ENCODE measurements at places on chromosomes 5 and 9.

GRCh38 chr5:77644371-77645157 is 6.1 kb upstream of the OTP start:
- no peak for DNase-seq

- DNase-seq = no peak
Observed at GRCh38 chr5:178781936-178782335, 51.5 kb upstream of the ZNF354A start.

GRCh38 chr5:110105692-110106091 is 416.0 kb downstream of the MAN2A1 start:
- no peak for DNase-seq

DNA sequence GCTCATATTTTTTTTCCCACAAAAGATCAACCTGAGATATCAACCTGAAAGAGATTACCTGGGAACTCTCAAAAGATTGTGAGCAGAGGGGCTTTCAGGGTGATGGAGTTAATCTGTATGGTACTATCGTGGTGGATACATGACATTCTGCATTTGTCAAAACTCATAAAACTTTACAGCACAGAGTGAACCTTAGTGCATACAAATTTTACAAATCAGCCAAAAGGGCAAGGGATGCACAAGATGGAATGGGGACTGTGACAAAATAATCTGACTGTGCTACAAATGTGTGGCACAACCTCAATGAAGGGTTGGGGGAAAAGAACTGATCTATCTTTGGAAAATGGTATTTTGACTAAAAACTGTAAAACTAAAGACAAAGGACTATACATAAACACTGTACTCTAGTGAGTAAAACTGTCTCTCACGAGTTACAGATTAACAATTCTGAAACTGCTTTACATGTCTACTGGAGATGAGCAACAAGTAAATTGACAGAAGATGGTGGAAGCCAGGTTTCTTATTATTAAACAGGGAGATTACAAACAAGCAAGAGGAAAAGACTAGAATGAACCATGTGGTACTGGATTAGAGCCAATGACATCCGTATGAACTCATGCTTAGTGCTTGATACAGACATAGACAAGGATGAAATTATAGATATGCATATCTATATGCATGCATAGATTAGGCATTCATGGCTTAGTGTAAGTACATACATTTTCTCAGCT is 24.8 kb upstream of the RLN1 start:
- DNase-seq = no peak

- no peak for DNase-seq
Observed at GRCh38 chr5:157232706-157233105, 33.2 kb upstream of the CYFIP2 start.

GRCh38 chr5:59351076-59351794 is 542.3 kb downstream of the PDE4D start:
- no peak for DNase-seq

DNA sequence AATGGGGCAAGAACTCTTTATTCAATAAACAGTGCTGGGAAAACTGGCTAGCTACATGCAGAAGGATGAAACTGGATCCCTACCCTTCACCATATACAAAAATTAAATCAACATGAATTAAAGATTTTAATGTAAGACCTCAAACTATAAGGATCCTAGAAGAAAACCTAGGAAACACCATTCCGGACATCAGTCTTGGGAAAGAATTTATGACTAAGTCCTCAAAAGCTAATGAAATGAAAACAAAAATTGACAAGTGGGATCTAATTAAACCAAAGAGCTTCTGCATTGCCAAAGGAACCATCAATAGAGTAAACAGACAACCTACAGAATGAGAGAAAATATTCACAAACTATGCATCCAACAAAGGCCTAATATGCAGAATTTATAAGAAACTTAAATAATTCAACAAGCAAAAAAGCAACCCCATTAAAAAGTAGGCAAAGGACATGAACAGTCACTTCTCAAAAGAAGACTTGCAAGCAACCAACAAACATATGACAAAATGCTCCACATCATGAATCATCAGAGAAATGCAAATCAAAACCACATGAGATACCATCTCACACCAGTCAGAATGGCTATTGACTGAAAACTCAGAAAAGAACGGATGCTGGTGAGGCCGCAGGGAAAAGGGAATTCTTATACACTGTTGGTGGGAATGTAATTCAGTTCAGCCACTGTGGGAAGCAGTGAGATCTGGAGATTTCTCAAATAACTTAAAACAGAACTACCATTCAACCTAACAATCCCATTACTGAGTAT is 104.3 kb upstream of the MAP3K1 start:
- peak; percentile 16 for DNase-seq

GRCh38 chr9:3736161-3736560 is 210.4 kb upstream of the RFX3 start:
- DNase-seq = no peak

- no peak for DNase-seq
Observed at GRCh38 chr5:180136630-180137381, 65.2 kb upstream of the RNF130 start.

DNA sequence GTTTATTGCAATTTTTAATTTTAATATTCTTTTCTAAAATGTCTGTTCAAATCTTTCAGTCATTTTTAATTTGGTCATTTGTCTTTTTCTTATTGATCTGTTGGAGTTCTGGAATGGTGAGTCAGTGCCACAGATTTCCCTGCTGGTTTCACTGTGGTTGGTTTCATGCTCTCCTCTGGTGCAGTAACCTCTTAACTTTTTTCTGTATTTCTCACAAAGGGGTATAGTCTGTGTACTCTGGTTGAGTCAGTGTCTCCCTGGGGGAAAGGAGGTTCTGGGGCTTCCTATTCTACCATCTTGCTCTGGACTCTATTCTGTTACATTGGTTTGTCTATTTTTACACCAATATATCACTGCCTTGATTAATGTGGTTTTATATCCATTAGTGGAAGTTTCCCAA is 178.8 kb downstream of the CSNK1G3 start:
- DNase-seq = no peak

- DNase-seq = no peak
Observed at GRCh38 chr9:26949637-26950069, 2.6 kb upstream of the PLAA start.

GRCh38 chr5:170440771-170441392 is 51.7 kb upstream of the KCNMB1 start:
- no peak for DNase-seq

DNA sequence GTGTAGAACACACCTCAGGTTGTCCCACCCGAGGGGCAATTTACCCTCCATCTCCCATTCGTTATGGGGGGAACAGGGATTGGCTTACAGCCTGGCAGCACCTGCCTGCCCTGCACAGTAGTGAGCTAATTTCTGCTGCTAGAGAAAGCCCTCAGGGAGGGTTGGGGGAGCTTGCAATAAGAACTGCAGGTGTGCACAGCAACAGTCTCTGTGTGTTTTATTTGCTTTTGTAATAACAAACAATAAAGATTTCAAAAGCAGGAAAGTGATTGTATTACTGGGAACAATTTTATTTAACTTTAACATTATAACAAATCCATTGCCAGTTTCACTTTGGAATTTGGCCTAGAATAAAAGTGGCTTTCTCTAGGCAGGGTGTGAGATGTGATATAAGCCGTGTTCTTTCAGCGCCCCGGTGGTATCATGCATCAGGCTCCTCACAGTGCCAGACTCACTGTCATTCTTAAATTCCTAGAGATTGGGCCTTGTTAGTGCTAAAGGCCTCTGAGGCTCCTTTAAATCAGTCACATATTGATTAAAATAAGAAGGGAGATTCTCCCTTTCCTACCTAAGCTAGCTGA is 81.1 kb downstream of the RMI1 start:
- no peak for DNase-seq

GRCh38 chr9:18496256-18497000 is 22.5 kb downstream of the ADAMTSL1 start:
- DNase-seq = no peak

GRCh38 chr9:19117039-19117716 is 10.1 kb downstream of the PLIN2 start:
- no peak for DNase-seq

DNA sequence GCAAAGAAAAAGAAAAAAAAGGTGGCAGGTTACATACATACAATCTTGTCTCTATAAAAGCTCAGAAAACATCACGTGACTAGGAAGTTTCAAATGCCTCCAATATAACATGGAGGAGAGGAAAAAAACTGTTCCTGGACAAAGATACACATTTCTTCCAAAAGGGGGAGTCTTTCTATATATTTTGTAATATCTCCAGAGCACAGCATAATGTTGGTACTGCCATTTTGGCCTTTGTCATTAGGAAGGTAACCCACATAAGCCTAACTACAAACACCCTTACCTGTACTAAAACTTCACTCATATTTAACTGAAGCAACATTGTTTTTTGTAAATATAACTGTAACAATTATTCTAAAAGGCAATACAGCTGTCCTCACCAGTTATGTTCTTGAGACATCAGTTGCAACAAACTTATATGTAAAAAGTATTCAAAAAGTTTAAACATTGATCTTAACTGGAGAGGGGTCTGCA is 1.2 kb upstream of the BTF3 start:
- DNase-seq = no peak

DNA sequence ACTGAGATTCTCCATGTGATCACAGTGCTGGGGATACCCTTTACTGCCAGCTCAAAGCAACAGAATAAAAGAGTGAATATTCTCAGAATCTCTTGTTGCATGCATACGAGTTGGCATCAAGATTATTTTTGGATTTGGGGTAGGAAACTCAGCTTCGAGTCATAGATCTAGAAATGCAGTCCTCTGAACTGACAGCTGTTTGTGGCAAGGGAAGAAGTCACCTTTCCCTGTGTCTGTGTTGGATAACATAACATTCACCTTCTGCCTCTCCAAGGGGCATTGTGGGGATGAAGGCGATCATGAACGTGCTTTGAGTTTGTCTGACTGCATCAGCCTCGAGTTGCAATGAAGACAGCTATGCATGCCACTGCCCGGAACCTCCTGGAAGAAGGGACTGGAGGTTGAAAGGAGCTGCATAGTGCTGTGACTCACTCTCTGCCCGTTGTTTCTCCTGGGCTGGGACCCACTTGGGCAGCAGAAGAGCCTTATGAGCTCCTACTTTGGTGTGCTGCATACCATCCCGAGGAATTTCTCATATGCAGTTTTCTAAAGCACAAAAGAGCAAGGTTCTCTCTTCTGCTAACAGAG is 231.7 kb downstream of the ARHGAP26 start:
- peak; percentile 41 for DNase-seq

- DNase-seq = no peak
Observed at GRCh38 chr5:163505049-163505367, 411 bp upstream of the MAT2B start.

DNA sequence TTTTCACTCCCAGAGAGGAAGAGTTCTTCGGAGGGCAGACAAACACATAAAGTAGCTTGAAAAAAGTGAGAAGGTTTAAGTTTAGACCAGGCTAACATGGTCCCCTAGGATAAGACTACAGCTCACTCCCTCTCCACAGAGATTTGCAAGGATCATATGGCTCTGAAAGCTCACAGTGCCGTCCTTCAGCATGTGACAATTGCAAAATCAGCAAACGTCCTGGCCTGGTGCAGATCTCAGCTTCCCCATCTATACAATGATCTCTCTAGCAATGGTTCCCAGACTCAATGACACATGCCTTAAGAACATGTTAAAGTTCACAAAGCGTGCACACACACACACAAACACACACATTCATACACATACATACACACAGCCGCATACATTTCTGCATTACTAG is 327.6 kb downstream of the ACTL7B start:
- DNase-seq = no peak

DNA sequence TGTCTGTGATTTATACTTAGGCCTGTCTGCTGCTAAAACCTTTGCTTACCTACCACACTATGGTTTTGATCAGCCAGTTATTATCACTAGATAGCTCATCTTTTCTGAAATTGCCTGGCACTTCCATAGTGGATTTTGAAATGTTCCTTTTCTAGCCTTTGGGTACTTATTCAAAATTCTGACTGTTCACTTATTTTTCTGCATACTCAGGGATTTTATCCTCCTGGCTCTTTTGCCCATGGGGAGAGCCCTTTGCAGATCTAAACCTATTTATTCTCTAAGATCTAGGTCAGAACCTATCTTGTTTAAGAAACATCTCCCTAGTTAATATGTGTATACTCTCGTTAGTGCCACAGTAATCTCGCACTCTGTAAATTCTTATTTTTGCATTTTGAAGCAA is 103.5 kb upstream of the C9orf72 start:
- DNase-seq = no peak

- DNase-seq = no peak
Observed at GRCh38 chr9:113998525-113999255, 79.4 kb downstream of the AMBP start.

DNA sequence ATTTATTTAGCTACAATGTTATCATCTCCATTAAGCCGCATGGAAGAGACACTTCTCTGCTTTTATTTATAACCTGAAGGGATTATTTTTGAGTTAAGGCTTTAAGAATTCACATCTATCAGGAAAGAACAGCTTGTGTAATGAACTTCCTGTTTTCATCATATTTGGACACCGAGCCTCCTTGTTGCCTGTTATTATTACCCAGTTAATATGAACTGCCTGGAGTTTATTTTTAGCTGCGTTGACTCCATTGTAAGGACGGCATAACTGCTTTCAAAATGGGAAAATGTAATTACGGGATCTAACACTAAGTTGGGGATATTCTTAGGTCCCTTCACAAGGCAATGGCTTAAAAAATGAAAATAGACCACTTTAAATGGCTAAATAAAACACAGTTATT is 89.0 kb upstream of the NR4A3 start:
- DNase-seq = no peak

GRCh38 chr5:640461-641330 is 28.6 kb downstream of the CEP72 start:
- no peak for DNase-seq

GRCh38 chr5:10590226-10590999 is 26.5 kb downstream of the ANKRD33B start:
- no peak for DNase-seq

- no peak for DNase-seq
Observed at GRCh38 chr5:6572825-6573380, 59.9 kb downstream of the NSUN2 start.

DNA sequence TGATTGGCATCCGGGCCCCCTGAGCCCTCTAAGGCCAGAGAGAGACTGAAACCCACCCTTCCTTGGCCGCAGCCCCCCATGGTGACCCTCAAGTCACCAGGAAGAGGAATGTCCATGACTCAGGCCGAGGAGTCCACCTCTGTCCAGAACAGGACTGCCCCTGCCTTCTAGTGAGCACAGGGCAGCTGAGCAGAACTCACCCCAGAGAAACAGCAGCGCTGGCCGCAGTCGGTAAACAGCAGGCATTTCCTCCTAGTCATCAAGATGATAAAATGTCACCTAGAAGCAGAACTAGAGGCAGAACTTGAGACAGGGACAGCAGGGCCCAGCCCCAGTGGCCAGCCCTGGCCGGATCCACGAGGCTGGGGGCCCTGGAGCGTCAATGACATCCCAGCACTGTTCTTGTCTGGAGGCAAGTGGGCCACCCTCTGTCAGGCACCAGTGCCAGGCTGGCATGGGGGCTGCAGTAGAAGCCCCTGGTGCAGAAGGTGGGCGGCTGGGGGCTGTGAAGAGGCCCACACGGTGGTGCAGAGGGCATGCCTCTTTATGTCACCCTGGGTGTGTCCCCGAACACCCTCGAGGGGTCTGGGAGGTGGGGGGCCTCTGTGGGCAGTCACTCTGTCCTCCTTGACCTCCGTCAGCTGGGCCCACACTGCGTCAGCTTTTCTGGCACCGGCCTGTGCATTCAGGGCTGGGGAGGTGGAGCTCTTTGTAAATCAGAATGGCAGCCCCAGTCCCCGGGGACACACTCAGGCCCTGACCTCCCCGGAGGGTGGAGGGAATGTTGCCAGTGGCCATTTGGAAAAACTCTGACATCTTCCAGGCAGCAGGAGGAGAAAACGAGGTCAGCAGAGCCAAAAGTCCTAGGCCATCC is 83.0 kb downstream of the NTNG2 start:
- no peak for DNase-seq

GRCh38 chr9:35729700-35730485 is 2.1 kb downstream of the TLN1 start:
- peak; percentile 20 for DNase-seq

- DNase-seq = peak; percentile 39
Observed at GRCh38 chr9:136339173-136339957, 12.0 kb downstream of the GPSM1 start.
